ENCODE measurements at places on chromosomes 12 and 14.

DNA sequence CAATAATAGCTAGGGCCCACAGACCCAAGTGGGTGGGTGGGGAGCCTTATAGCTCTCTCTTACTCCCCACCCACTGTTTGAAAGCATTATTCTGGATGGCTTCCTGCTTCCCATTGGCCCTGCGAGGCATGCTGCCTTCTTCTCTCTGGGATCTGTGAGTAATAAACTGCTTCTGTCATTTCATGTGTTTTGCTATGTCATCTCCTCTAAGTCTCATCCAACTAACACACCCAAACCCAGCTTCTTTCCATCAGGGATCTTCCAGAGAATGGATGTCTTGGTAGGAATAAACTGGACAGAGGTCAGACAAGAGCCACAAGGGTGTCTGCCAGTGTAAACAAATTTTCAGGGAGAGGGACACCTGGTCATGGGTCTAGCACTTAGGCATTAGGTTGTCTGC, 66.4 kb upstream of the BDKRB2 start:
- DNase-seq: peak; percentile 14

DNA sequence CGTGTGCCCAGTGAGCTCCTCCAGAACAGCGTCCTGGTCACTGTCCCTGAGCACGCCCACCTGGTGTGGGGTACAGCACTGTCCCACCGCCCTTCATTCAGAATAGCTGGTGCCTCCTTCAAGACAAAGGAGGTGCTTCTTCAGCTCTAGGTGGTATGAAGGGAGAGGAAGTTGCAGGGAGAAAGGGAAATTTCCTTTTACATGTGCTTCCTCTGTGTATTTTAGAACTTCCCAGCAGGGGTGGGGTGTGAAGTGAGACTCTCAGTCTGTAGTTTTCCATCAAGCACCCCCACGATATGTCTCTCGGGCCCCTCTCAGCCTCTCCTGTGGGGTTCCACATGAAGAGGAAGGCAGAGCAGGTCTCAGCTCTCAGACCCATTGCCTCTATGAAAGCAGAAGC, 1.2 kb upstream of the SLC6A12 start:
- no peak for DNase-seq

- no peak for DNase-seq
These were observed 29.8 kb downstream of the SPTB start for GRCh38 chr14:64849940-64850339.

GRCh38 chr12:111580737-111581136, 18.4 kb downstream of the ATXN2 start:
- DNase-seq: no peak

DNA sequence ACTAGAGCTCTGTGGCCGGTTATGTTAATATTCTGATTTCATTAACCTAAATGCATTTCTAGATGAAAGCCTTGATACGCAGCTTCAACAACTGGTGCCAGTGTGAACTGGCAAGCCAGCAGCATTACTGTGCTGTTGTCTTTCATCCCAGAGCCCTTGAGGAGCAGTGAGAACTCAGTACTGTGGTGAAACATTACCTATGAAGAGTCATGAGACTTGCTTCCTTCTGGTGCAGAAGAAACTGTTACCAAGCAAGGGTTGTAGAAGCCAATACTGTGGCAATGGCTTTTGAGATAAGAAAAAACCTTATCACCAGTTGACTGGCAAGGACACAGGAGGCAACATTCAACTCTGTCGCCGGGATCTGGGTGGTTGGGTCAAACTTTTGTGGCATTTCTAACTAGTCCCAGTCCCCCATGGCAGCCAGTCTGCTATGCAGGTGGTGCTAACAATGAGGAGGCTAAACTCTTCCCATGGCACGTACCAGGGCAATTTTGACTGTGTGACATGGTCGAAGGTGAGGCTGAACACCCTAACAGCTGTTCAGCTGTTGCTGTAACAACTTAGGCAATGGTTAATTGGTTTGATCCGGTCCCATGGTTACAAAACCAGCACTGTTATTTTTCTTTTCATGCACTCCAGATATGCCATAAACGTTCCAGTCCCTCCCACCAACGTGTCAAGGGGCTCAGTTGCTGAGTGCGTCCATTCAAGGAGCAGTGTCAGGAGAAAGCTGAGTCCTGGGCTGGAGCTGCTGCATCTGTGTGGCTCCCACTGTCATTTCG, 12.6 kb upstream of the LGALS3 start:
- DNase-seq: no peak

GRCh38 chr14:66464261-66464660, 21.9 kb upstream of the CCDC196 start:
- DNase-seq: no peak

GRCh38 chr12:113270709-113271009, 49.4 kb downstream of the TPCN1 start:
- no peak for DNase-seq

Data from astrocyte (in vitro differentiated cells and primary cell).